HuH-7 (cell line): ENCODE measurements at places on chromosomes 12 and 14.

- no peak for DNase-seq
Measured at GRCh38 chr12:53048780-53049401, 974 bp upstream of the TNS2 start.

DNA sequence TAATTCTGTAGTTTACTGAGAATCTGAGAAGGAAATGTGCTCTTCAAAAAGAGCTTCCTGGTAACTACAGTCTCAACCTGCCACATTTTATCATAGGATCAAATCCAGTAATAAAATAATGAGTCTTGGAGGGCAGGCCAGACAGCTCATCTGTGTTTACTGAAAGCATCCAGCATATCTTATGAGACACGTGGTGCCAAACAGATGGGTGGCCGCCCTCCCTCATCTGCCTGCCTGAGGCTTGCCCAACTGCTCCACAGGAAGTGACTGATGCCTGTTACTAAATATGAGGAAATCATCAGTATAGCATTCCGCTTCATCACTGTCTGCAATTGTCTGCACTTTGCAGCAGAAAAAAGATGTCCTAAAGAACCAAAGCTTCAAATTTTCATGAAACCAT lies 13.5 kb downstream of the DHRS7 start:
- no peak for DNase-seq

DNA sequence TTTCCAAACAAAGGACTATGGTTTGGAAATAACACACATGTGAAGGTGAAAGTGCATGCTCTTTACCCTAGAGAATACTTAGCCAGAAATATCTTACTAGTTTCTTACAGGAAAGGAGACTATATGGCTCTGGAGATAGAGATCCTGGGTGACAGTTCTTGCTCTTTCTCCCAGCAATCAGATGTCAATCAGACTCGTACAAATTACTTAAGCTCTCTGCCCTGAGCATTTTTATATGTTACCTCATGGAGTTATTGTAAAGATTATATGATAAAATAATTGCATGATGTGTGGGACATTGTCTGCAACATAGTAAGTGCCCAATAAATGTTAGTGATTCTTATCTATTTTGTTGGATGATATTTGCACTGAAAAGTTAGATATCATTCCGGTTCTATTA lies 76.8 kb downstream of the FAR2 start:
- DNase-seq, result no peak

GRCh38 chr14:98953551-98954348 lies 318.2 kb downstream of the BCL11B start:
- DNase-seq, result peak; percentile 16

DNA sequence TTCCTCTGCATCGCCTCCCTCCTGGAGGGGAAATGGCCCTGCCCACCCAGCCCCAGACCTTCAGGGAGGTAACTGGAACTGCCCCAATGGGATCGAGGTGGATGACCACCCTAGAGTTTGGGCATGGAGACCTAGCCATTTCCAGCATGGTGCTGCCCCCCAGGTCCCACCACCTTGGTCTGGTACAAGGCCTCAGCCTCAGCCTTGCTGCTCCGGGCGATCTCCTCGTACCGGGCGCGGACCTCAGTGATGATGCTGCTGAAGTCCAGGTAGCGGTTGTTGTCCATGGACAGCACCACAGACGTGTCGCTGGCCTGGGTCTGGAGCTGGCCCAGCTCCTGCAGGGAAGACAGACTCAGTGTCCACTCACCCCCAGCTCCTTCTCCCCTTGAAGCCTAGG lies 4.4 kb downstream of the KRT78 start:
- DNase-seq, result no peak
